ENCODE measurements at places on chromosomes 1 and 21.

DNA sequence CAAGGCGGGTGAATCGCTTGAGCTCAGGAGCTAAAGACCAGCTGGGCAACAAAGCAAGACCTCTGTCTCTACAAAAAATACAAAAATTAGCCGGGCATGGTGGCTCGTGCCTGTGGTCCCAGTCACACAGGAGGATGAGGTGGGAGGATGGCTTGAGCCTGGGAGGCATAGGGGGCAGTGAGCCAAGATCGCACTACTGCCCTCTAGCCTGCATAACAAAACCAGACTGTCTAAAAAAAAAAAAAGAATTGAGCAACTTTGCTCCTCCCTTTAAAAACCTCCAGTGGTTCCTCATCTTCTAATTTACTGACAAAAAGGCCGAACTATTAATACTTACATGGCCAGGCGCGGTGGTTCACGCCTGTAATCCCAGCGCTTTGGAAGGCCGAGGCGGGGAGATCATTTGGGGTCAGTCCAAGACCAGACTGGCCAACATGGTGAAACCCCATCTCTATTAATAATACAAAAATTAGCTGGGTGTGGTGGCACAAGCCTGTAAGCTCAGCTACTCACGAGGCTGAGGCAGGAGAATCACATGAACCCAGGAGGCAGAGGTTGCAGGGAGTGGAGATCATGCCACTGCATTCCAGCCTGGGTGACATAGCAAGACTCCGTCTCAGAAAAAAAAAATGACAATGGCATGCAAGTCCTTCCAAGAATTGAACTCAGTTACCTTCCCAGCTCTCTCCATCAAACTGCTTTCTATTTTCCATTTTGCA is 4.4 kb downstream of the ACBD3 start:
- DNase-seq, result no peak

DNA sequence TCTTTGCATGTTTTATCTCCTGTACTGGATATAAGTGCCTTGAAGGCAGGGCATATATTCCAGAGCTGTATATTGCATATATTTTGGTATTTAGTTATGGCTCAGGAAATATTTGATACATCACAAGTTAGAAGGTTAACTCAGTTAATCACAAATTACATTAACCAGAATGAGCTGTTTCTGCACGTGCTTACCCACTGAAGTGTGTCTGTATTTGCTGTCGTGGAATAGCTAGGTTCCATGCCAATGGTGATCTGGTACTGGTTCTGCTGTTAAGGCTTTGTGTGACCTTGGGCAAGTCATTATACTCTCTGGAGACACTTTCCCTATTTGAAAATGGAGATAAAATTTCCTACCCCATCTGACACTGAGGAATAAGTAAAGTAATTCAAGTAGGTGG is 50.7 kb downstream of the OSBPL9 start:
- DNase-seq, result no peak

- no peak for DNase-seq
Measured at GRCh38 chr1:206013026-206013795, 10.0 kb upstream of the RAB7B start.

DNA sequence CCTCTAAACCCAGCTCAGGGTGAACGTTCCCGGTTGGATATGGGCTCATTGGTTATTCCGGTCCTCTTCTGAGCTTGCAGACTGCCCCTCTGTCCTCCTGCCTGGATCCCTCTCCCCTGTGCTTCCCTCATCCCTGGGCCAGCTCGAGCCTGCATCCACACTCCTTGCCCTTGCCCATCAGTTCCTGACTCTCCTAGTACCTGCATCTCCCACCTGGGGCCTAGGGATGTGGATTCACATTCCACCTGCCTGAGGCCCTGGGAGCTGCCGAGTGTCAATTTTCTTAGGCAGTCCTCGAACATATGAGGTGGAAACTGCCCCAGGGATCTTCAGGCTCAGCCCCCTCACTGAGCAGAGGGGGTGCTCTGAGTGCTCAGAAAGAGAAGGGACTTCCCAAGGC is 252.2 kb downstream of the GRIK3 start:
- DNase-seq, result no peak

GRCh38 chr21:36910581-36911307 is 55.7 kb downstream of the HLCS start:
- no peak for DNase-seq

- no peak for DNase-seq
Measured at GRCh38 chr1:194477908-194478307, 1291.5 kb upstream of the B3GALT2 start.

DNA sequence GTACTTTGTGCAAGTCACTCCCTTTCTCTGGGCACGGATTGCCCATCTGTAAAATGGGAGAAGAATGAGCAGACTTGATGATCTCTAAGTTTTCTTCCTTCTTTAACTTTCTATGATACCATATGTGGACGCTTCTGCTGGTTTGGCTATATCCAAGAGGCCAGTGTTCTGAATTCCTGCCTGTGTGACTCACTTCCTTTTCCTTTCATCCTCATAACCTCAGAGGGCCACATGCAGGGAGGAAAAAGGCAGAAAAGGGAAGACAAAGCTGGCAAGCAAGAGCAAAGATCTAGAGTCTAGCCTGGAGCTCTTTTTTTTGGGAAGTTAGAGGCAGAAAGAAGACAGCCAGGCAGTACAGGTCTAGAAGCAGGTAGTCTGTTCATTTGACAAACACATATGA is 151.2 kb downstream of the OMA1 start:
- no peak for DNase-seq

All from activated naive CD4-positive, alpha-beta T cell (primary cell).